Caki2 (cell line): ENCODE measurements at places on chromosomes 3 and 15.

GRCh38 chr3:13781417-13781816 lies 98.5 kb downstream of the WNT7A start:
- DNase-seq, result no peak

GRCh38 chr15:53193149-53193548 lies 403.0 kb upstream of the ONECUT1 start:
- peak; percentile 12 for DNase-seq

GRCh38 chr3:179973931-179974361 lies 62.8 kb downstream of the PEX5L start:
- DNase-seq, result peak; percentile 68

DNA sequence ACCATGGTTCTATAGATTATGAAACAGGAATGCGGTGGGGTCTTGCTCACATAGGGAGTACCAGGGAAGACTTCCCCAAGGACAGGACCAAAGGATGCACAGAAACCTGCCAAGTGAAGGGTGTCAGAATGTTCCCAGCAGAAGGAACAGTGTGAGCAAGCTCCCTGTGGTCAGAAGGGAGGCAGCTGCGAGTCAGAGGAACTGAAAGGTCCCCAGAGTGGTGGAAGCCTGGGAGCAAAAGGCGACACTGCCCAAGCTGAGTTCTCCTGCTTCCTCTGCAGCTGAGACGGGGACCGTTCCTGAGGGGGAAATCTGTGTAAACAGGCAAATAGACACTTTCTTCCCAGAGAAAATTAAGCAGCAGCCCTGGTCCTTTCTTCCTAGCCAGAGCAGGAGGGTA lies 14.2 kb upstream of the SLC6A6 start:
- DNase-seq, result no peak
